NCI-H2107 (cell line): ENCODE measurements at places on chromosomes 3 and 15.

DNA sequence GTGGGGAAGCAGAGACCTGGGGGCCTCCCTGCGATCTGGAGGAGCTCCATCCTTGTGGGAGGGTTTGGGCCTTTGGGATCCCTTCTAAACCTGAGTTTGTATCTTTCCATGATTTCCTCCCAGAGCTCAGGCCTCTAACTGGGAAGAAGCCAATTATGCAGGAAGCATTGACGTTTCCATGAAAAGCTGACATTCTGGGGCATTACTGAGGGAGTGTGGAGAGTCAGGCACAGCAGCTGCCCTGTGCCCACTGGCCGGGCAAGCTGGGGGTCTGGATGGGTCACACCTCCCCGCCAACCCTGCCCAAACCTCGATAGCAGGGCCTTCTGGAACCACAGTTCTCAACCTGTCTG, 74.9 kb downstream of the EFCAB12 start:
- DNase-seq, result no peak

DNA sequence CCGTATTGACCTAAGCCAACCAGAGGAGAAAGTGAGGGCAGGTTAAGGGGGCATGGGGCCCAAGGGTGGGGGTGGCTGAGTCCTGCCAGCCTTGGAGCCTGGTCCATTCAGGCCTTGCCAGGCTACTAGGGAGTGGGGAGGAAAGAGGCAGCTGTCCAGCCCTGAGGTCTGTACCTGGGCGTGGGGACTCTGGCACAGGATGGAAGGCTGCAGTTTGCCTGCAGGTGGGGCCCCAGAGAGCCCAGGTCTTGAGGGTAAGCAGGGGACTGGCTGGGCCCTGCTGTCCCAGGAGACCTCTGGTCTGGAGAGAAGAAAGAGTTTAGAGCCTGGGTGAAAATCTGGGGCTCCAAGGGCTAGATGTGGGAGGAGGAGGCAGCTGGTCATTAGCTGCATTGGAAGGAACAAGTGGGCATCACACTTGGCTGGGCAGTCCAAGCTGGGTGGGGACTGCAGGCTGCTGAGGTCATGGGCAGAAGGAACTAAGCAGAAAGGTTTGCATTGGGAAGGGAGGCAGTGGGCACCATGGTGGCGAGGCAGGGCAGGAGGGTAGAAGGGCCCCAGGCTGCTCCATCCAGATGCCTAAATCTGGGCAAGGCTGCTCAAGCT, 108.4 kb downstream of the OXNAD1 start:
- DNase-seq, result no peak

GRCh38 chr3:140276703-140277102, 341.7 kb downstream of the CLSTN2 start:
- DNase-seq, result no peak

GRCh38 chr3:13500133-13500885, 20.2 kb downstream of the HDAC11 start:
- no peak for DNase-seq

- no peak for DNase-seq
Measured at GRCh38 chr15:63474810-63475316, 29.5 kb upstream of the USP3 start.

GRCh38 chr3:74080056-74080461, 455.3 kb upstream of the PDZRN3 start:
- no peak for DNase-seq

DNA sequence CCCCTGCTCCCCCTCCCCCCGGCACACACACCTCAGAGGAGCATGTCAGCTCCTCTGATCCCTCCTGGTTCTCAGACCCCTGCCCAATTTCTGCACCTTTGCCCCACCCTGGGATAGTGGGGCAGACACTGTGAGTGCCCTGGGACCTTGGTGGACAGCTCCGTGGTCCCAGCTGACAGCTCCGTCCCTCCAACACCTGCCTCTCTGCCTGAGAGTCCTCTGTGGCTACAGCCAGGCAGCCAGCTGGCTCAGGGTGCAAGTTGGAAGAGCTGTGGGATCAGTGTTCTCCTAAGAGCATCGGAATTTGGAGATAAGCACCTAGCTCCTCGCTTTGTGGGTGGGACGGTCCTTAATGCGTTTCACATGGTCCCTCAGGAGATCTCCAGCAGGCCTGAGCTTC, 43.7 kb upstream of the PGPEP1L start:
- DNase-seq, result no peak

DNA sequence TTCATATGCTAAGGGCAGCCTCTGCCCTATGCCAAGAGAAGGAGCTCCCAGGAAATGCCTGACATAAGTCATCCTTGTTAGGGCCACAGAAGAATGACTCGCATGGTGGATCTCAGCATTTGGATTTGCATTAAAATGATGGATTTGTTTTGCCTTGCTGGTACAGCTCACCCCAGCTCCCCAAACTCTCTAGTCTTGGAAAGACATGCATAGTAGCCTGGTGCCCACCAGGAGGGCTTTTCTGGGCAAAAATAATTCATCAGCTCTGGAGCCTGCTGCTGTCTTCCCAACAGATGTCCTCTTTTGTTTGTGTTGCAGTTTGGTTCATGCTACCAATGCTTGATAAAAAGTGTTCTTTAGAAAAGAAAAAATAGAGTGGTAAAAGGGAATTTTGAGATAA, 833.0 kb downstream of the AGBL1 start:
- DNase-seq, result no peak

GRCh38 chr3:56443372-56443771, 24.9 kb downstream of the ERC2 start:
- DNase-seq, result no peak

GRCh38 chr3:136586580-136586979, 165.6 kb downstream of the STAG1 start:
- no peak for DNase-seq
